NCI-H187 (cell line): ENCODE measurements at places on chromosomes 12 and 14.

- no peak for DNase-seq
Measured at GRCh38 chr12:42742716-42743115, 153.2 kb upstream of the PRICKLE1 start.

- DNase-seq: no peak
Measured at GRCh38 chr14:70884595-70885342, 22.5 kb upstream of the PCNX1 start.

DNA sequence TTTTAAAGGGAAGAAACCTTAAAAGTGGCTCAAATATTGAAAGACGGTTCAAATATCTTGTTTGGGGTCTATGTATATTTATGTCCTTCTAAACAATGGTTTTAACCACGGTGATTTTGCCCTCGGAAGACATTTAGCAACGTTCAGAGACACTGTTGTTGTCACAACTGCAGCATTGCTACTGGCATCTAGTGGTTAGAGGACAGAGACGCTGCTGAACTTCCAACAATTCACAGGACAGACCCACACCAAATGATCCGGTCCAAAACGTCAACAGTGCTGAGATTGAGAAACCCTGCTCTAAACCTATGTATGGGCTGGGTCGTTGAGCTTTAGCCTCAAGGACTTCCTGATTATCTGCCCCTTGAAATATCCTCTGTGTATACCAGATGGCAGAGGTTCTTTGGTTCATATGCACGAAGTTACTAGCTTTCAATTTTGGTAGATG lies 1.7 kb downstream of the ANGEL1 start:
- DNase-seq: no peak

- DNase-seq: no peak
Measured at GRCh38 chr14:96727491-96727890, 69.7 kb upstream of the VRK1 start.

DNA sequence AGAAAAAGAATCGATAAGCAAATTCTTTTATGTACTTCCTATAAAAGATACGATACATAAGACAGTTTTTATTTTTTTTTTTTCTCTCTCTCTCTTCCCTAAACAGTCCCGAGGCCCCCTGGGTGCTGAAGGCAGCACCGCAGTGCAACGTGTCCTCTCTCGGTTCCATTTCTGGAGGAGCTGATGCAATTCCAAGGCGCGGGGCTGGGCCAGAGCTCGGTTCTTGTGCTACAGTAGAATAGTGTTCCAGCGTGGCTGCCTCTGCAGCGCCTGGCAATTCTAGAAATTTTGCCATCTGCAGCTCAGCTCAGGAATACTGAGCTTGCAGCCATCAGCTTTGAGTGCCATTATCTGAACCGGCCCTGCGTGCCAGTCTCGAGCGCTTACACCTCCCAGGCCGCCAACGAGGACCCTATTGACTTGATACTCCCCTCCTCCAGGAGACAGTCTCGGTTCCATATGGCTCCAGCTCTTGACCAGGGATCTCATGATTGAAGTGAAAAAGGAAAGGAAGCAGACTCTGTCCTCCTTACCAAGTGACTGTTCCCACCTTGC lies 630 bp downstream of the ALDH1L2 start:
- no peak for DNase-seq

DNA sequence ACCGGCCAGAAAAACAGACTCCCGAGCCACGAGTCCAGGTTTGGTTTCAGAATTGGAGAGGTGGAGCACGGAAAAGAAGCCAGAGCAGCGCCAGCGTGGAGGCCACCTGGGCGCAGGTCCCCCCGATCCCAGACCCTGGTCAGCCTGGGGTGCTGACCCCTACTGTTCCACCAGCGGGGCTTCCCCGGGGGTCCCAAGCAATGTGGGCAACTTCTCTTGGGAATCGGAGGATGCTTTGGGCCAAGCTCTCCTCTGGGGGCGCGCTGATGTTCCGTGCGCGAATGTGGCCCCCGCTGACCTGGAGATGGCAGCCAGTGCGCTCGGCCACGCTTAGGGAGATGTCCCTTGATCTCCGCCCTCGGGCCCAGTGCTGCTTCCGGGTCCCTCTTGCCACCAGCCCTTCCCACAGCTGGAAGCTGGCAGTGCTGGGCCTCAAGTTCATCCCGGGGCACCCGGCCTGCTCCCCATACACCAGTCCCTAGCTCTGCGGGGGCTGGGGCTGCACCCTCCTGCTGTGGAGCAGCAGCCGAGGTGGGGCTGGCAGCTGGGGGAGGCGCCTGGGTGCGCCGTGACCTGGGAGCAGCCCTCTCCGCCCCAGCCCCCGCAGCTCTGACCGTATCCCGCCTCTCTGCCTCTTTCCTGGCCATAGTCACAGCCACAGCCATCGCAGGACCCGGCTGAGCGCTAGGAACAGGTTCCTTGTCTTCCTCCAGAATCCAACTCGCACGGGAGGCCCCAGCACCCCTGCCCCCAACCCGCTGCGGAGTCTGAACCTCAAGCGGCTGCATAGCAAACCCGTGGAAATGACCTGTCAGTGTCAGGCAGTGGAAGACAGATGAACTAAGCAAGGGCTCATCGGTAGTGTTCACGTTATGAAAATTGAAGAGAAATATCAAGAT lies 91.2 kb downstream of the RCOR1 start:
- no peak for DNase-seq

GRCh38 chr14:67491741-67492507 lies 3.4 kb upstream of the TMEM229B start:
- no peak for DNase-seq

- DNase-seq: no peak
Measured at GRCh38 chr14:104049576-104050240, 35.8 kb upstream of the ASPG start.

DNA sequence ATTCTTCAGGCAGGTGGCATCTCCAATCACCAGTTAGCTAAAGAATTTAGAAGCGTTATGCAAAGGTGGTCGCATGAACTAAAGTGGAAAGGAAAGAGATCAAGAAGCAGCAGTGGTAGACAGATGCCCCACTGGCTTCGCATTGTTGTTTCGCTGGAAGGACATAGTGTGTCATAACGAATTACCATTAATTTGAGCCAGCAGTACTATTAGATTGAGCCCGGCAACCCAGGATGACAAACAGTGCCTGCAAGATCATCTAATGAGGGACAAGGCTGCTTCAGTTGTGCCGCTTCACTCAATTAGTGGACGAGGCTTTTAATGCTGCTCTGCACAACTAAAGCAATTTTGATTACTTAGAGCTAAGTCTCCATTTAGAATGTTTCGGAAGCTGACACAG lies 274.5 kb upstream of the SOX5 start:
- DNase-seq: no peak

- DNase-seq: no peak
Measured at GRCh38 chr14:102215071-102215470, 75.4 kb downstream of the WDR20 start.

GRCh38 chr14:26929361-26929760 lies 331.5 kb upstream of the NOVA1 start:
- no peak for DNase-seq

GRCh38 chr12:84397263-84397662 lies 515.3 kb downstream of the SLC6A15 start:
- no peak for DNase-seq

DNA sequence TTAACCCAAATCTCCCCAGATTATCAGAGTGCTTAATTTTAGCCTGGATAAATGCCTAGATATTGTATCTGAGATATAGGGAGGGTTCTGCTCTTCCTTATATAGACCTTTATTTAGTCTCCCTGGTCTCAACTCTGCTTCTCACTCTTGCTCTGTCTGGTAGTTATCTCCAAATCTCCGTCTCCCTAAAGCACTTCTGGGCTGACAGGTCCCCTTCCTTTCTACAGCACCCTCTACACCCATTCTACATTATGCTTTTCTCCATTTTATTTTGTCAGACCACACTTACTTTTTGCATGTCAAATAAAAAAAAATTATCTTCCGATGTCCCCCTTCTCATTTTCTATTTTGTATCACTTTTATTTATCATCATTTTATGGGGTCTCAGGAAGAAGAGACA lies 2.0 kb upstream of the ERC1 start:
- no peak for DNase-seq

DNA sequence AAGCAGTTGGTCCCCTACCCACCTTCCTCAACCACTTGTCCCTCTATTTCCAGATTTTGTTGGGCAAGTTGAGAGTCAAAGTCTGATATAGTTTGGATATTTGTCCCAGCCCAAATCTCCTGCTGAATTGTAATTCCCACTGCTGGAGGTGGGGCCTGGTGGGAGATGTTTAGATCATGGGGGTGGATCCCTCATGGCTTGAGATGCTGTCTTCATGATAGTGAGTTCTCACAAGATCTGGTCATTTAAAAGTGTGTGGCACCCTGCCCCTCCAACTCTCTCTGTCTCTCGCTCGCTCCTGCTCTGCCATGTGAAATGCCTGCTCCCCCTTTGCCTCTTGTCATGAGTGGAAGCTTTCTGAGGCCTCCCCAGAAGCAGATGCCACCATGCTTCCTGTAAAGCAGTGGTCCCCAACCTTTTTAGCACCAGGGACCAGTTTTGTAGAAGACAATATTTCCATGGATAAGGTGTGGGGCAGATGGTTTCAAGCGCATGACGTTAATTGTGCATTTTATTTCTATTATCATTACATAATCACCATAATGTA lies 37.3 kb upstream of the BCL11B start:
- DNase-seq: no peak

- DNase-seq: no peak
Measured at GRCh38 chr12:41992692-41993215, 151.9 kb downstream of the GXYLT1 start.

DNA sequence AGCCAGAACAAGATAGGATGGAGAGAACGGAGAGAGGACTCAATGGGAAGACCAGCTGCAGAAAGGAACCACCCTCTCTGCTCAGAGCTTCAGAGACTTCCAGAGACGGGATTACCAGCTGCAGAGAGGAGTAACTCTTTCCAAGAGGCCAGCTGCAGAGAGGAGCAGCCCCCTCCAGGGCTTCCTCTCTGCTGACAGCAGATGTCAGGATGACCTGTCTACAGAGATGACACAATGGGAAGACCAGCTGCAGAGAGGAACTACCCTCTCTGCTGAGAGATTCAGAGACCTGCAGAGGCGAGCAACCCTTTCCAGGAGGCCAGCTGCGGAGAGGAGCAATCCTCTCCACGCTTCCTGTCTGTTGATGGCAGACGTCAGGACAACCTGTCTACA lies 61.8 kb downstream of the KLRG1 start:
- DNase-seq: no peak

DNA sequence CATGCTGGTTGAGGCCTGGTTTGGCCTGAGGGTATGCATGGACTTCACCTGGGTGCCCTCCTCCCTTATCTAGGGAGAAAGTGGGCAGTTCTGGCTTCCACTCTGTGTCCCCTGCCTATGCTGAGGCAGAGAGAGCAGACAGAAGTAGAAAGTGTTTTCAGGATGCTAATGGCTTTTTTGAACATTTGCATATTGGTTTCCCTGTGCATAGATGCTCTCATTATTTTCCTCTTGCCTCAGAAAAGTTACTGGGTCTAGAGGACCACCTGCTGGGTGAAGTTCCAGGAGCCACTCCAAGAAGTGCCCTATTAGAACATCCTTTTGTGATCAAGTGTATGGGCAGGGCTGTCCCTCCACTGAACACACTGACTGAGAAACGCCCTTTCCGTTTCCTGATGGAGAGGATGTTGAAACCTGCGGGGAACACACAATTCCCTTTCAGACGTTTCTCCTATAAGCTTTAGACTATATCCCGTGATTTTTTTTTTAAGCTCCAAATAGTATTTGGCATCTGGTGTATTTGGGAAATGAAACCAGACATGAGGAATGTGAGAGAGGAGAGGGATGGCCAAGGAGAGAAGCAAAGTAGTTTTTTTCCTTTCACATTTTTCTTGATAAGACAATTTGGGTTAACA lies 66.6 kb downstream of the DAAM1 start:
- DNase-seq: no peak

DNA sequence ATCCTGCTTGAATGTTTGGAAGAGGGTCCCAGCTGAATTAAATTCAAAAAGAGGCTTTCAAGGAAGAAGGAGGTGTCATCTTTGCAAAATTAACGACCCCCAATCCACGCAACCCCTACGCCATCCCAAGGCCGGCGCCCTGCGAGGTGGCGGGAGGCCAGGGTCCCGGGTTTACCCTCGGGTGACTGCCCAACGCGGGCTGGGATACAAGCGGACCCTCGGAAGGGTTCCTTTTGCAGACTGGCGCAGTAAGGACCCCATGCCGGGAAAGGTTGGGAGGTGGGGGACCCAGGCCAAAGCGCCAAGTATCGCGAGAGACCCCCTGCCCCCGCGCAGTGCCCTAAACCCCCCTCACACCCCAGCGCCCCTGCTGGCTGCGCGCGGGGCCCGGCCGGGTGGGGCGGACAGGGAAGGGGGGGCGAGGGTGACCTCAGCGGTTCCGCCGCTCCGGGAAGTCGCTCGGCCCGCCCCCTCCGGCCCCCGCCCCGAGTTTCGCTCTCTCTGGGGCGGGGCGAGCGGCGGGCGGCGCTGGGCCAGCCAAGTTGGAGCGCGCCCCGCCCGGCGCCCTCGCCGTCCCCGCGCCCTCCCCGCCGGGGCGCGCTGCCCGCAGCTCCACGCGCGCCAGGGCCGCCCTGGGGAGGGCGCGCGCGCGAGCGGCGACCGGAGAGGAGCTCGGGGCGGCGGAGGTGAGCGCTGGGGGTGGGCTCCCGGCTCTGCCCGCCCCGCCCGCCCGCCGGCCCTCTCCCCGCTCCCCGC lies 708 bp upstream of the ZBTB42 start:
- DNase-seq: no peak

DNA sequence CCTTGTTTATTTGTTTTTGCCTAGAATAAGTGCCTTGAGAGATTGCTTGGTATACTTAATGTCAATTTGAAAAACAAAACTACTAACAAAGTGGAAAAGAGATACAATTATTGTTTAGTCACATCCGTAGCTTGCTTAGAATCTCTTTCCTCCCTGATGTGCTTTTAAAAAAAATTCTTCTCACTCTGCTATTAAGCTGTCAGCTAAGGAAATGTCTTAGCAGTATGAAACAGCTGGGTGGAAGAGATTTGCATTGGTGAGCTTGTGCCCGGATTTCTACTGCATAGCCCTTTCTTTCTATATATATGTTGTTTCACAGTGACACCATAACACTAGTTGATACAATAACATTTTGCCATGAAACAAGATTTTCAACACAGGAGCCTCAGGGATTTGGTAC lies 229.4 kb upstream of the RGS6 start:
- no peak for DNase-seq

DNA sequence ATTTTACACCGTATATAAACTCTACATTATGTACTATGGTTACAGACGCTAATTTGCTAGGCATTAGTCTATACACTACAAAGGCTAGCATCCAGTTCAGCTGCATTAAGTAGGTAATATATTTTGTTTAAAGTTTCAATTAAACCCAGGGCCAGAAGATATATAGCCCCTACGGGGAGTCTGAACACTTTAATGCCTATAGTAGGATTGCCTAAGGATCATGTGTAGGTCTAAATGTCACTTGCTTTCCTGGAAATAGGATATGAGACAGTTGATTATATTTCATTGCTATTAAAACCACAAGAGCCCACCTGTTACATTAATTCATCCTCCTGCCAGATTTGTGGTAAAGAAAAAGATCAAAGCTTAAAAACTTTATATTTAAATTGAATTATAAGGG lies 286.9 kb downstream of the TMTC2 start:
- no peak for DNase-seq

DNA sequence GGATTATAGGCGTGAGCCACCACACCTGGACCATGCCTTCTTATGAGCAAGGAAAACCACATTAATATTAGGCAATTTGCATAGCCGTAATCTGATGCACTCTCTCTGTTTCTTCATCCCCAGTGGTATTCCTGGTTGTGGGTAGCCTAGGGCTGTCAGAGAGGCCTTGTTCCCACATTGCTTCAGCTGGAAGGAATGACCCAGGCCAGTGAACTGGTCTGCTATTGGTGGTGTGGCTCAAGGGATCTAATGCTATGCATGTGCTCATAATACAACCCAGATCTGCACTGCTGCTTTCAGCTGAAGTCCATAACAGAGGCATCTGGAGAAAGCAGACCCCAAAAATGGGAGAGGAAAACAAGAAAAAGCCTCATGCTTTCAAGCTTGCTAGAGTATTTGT lies 33.1 kb upstream of the G2E3 start:
- DNase-seq: no peak
